ENCODE measurements at places on chromosomes 12 and 14.

GRCh38 chr12:117732761-117733548, 235.8 kb downstream of the KSR2 start:
- no peak for DNase-seq

- no peak for DNase-seq
Observed at GRCh38 chr12:121731473-121731872, 18.9 kb downstream of the TMEM120B start.

DNA sequence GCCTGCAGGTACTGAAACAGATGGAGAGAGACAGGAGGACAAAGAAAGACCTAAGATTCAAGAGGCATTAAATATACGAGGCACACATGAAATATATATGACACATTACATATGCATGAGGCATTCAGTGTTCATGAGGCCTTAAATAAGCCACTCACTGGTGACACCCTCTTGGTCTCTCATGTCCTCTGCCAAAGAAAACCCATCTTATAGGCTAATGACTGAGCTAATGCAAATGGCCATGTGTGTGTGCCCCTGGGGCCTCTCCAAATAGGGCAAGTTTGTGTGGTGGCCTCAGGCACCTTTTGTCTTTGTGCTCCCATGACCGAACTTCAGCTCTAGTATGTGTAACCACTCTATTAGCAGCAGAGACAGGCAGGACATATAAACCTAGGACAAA, 18.8 kb downstream of the COQ6 start:
- DNase-seq, result no peak

DNA sequence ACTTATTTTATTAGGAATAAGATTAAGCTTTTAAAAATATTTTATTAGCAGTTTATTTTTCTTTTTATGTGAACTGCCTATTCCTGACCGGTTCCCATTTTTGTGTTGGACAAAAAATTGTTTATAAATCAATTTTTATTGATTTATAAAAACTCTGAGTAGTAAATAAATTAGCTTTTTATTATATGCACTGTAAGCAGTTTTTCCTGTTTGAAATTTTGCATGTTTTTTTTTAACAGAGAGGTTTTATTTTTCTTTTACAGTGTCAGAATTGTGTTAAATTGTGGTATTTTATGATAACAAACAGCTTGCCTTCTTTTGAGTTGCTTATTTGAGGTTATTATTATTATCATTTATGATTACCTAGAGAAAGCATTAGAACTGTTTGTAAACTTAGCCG, 68.1 kb downstream of the FOXA1 start:
- DNase-seq, result no peak
